Fibroblast of skin of right quadriceps (primary cell): ENCODE measurements at places on chromosomes 5 and 9.

DNA sequence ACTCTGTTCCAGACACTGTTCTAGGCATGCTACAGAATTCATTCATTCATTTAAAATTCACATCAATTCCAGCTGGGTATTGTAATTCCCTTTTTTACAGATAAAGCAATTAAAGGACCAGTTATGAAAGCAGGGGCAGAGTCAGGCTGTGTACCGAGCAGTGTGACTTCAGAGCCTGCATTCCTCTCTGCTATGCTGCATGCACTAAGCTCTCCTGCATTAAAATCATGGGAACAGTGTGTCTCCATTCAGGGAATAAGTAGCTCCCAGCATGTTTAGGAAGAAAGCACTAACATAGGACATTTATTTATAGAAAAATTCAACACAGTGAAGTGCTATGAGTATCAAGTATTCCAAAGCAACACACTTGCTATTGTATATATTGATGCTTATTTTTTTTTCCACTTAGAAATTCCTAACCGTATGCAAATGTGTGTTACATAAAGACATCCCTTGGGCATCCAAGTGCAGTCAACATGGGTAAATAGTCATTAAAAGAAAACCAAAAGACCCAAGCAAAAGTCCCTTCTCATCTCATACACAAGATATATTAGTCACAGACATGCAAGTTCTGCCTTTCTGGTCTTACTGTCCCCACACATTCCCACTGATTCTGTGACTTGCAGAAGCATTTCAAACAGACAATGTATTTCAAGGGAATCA is 173.7 kb downstream of the GABRB2 start:
- no peak for DNase-seq

- DNase-seq: no peak
Measured at GRCh38 chr9:14097666-14098415, 216.1 kb downstream of the NFIB start.

- peak; percentile 73 for DNase-seq
Measured at GRCh38 chr9:127742435-127743088, 7.5 kb upstream of the TOR2A start.

- no peak for DNase-seq
Measured at GRCh38 chr5:134236820-134237219, 10.9 kb upstream of the PPP2CA start.

DNA sequence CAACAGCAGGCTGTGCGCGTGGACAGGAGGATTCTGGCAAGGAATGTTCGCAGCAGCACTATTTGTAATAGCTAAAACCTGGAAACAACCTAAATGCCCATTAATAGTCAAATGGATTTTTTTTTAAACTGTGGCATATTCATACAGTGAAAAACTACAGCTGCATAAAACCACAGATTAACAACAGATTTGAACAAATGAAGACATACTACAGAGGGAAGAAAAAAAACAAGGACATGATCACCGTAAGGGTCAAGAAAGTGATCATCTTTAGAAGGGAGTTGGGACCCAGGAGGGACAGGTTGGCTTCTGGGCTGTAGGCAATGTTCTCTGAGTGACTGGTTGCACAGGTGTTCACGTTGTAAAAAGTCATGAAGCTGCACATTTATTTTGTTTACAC is 1.2 kb upstream of the TMOD1 start:
- DNase-seq: no peak

DNA sequence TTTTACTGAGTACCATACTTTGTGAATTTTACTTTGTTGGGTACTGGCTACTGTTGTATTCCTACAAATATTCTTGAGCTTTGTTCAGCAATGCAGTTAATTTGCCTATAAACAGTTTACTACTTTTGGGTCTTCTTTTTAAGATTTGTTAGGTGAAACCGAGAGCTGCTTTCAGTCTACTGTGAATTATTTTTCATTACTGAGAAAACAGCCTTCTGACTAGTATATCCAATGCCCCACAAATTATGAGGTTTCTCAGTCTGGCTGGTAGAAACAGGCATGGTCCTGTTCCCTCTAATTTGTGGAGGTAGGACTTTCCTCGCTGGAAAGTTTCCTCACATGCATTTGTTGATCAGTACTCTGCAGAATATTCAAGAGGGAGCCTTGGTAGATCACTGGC is 392.0 kb downstream of the ZSWIM6 start:
- DNase-seq: no peak

- peak; percentile 88 for DNase-seq
Measured at GRCh38 chr5:119347991-119348390, 7.8 kb upstream of the TNFAIP8 start.

DNA sequence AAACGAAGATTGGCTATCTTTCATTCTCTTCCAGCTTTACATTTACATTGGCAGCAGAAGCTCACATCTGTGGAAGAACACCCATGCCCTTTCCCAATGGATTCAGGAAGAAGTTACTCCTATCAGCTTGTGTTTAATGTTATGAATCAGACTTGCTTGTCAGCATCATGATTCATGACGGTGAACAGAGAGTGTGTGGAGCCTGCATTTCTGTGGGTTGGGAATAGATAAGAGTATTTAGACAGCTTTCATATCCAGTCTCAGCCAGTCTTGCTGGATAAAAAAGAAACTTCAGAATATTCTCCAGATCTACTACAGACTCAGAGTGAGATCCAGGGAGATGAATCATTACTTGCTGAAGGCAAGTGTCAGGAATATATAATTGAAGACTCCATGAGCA is 812.9 kb upstream of the ZNF608 start:
- peak; percentile 96 for DNase-seq

GRCh38 chr5:178537467-178538371 is 52.5 kb downstream of the COL23A1 start:
- no peak for DNase-seq

GRCh38 chr5:4386152-4386551 is 754.0 kb upstream of the ADAMTS16 start:
- no peak for DNase-seq

- DNase-seq: no peak
Measured at GRCh38 chr5:143032581-143032836, 262.3 kb downstream of the ARHGAP26 start.

GRCh38 chr9:105994970-105995369 is 300.6 kb downstream of the TMEM38B start:
- DNase-seq: peak; percentile 24

DNA sequence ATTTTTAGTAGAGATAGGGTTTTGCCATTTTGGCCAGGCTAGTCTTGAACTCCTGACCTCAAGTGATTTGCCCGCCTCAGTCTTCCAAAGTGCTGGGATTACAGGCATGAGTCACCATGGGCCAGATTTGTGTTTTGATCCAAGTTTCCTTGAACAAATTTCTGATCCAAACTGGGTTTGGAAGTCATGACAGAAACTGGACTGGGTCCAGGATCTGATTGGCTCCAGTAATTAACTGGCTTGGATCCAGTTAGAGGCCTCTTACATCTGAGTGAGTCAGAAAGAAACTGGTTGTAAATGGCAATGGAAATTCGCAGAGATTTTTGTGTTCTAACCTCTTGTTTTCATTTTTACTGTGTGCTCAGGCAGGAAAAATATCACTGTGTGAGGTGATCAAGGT is 141.6 kb downstream of the SLC25A46 start:
- DNase-seq: peak; percentile 84

DNA sequence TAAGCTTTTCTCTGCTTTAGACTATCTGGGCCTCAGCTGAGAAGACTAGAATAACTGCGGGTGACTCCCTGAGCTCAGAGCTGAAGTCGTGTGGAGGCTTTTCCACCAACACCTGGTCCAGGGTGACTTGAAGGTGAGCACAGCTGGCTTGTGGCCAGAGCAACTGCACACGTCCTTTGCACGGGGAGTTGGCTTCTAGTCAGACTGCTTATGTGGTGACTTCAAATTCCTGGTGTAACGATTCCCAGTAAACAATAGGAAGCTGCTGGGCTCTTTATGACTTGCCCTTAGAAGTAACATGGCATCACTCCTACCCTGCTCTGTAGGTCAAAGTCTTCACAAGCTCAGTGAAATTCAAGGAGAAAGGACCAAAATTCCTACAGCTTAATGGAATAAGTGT is 800.6 kb upstream of the CDH6 start:
- DNase-seq: no peak

DNA sequence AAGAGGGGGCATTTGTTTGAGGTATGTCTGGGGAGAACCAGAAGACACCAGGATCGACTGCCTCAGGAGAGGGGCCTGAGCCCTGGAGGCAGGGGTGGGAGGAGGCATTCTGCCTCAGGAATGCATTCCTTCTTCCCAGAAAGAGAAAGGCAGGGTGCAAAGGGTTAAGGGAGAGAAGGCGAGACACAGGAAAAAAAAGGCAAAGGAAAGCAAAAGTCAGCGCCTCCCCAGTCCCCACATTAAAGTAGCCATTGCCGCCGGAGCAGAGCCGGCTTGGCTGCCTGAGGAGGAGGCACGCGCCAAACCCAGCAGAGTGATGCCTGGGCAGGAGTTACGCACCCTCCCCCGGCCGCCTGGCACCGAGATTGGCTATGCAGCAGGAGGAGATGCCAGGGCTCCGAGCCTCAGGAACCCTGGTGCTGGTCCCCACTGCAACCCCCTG is 123.8 kb upstream of the PHYKPL start:
- peak; percentile 50 for DNase-seq

DNA sequence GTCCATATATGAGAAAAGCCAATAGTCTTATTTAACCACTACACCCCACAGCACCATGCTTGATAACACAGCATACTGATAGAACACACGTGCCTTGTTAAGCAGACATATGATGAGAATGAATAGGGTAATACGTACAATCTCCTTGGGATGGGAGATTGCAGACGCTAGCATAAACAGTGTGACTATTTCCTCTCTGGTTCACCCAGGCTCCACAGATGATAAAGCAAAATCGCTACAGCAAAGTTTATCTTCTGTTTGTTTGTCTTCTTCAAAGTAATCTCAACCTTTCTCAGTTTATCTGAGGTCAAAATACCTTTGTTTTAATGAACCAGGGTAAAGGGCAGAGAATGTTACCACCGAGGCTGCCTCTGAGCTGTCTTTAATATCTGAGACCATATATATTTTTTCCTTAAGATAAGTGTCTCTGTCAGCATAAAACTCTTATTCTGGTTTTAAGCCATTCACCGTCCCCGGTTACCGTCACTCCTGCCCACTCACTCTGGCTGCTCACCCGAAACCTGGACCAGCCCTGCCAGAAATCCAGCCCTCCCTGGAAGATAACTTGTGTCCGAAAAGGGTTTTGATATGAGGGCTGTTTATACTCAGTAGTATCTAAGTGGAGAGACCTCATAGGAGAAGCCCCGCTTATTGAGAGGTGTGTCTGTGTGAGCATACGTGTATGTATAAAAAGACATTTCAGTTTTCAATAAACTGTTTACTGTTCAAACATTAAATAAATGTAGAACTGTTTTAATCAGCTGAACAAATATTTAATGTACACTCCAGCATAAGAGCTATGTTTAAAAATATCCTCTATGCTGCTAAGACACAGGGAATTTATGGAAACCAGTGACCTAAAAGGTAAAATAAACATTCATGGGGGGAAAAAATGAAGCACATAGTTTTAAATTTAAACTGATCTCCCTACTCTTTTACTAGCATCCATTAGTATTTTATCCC is 465.4 kb downstream of the RASEF start:
- no peak for DNase-seq

- peak; percentile 48 for DNase-seq
Measured at GRCh38 chr5:163496286-163496685, 9.1 kb upstream of the MAT2B start.

DNA sequence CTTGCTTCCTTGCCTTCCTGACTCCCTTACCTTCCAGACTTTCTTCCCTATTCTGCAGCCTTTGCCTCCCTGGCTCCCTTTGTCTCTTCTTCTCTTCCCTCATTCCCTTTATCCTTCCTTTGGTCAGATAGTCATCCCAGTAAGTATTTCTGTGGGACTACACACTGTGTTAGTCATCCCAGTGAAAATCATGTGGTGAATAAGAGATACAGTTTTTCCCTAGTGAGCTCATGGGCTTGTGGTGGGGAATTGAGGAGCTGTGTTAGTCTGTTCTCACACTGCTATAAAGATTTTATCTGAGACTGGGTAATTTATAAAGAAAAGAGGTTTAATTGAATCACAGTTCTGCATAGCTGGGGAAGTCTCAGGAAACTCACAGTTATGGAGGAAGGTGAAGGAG is 109.8 kb upstream of the EDIL3 start:
- DNase-seq: peak; percentile 91

DNA sequence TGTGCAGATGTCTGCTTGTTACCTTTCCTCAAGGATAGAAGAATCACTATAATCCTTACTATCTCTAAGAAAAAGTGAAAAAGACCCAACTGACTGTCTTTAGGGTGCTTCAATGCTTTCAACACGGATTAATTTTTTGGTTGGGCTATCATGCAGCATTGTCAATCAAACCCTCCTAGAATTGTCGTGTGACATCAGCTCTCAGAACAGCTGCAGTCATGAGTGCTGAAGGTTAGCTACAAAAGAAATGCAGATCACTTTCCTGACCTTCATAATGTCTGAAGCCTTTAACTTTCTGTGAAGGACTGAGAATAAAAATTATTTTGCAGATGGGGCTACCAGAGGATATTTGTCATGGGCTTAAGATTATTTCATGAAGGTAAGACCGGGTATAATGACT is 107.9 kb upstream of the EFNA5 start:
- no peak for DNase-seq

DNA sequence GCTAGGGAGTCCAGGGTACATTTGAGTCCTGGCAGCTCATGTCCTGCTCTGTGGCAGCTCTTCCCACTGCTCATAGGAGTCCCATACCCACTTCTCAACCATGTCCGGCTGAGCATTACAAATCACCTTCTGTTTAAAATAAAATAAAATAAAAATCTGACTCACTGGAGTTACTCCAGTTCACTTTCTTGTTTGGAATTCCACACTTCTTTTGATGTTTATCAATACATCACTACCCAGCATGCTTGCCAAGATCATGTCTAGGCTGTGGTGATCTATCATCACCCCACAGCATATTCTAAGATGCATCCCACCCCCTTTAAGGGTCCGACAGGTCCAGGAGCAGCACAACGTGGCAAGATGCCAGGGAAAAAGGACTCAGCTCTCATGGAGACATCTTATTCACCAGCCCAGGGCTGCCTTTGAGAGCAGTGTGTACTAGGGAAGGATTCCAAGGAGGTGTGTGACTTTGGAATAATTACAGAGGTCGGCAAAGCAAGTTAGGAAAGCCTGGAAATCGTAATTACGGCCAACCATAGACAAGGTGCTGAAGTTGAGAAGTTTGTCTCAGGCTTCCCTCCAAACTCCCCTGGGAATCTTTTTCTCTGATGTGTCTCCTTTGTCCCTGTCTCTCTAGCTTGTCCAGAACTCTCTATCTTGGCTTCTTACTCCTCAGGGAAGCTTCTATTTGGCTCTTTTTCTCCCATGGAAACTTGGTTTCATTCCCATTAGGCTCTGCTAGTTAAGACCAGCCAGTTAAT is 111.4 kb upstream of the SLC1A3 start:
- DNase-seq: peak; percentile 90

GRCh38 chr9:19787672-19788071 is 1.2 kb downstream of the SLC24A2 start:
- DNase-seq: no peak

GRCh38 chr9:126474786-126475485 is 138.8 kb upstream of the LMX1B start:
- DNase-seq: peak; percentile 47

GRCh38 chr5:169226895-169227294 is 74.0 kb downstream of the SLIT3 start:
- no peak for DNase-seq

DNA sequence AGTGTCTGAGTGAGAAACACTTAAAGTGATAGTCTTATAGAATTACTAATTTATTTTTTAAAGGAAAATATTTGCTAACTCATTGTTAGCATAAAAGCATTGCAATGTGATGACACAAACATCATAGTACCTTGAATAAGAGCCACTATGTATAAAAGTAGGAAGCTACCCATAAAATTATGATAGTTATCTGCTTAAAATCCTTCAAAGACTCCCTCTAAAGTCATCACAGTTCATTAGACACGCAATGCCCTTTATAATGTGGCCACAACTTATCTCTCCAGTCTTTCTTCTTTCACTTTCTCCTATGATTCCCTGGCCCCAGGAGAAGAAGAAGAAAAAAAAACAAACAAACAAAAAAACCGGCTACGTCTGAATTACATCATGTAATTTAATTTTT is 1144.0 kb upstream of the NUDT12 start:
- no peak for DNase-seq
